ENCODE measurements at places on chromosomes 1 and 21.

GRCh38 chr1:6962478-6962995 lies 177.3 kb downstream of the CAMTA1 start:
- DNase-seq: peak; percentile 3

GRCh38 chr1:229381234-229381633 lies 38.4 kb upstream of the CCSAP start:
- no peak for DNase-seq

GRCh38 chr1:177798614-177799013 lies 171.2 kb downstream of the SEC16B start:
- DNase-seq: no peak

DNA sequence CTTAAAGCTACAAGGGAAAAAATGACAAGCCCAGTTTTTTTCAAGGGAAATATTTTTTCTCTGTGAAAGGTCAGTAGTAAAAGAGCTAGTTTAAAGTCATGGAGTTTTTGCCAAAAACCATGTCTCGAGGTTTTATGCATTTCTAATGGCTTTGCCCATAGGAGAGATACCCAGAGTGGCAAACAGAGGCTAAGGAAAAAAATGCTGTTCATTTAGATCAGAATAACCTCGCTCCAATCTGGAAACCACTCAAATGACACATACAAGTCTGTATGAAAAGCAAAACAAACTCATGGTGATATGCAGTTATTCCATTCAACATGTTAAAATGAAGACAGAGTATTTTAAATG lies 36.9 kb upstream of the EDEM3 start:
- DNase-seq: no peak

DNA sequence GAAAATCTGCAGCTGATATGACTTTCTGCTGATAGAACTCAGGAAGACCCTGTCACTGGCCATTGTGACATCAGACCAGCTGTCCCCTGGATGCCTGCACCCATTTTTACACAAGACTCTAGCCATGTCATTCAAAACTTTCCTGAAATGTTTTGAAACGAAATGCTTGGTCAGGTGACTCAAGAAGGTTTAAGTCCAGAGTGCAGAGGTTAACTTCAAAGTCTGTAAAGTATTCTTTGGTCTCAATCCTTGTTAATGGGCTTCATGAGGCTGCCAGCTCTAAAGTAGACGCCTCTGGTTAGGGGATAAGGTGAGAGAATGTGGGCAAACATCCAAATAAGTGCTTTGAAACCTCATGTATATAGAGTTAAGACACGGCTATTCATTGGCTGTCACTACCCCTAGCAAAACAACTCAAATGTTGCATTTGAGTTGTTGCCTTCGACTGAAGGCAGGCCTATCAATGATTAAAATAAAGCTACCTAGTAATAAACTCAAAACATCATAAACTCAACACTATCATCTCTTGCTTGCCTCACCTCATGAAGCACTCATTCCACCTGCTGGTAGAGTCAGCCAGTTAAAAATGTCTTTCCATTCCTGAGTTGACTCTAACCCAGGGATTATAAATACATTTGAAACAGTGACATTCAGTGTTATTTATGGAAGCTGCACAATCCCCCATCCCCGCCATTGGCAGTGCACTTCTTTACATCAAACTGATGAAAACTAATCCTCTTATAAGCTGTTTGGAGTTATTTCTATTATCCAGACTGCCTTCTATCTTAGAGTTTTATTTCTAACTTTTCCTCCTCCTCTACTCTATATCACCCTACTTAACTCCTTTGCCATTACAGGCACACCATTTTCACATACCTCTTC lies 26.0 kb downstream of the RABIF start:
- DNase-seq: no peak

GRCh38 chr21:18989953-18990495 lies 586.4 kb upstream of the TMPRSS15 start:
- no peak for DNase-seq

DNA sequence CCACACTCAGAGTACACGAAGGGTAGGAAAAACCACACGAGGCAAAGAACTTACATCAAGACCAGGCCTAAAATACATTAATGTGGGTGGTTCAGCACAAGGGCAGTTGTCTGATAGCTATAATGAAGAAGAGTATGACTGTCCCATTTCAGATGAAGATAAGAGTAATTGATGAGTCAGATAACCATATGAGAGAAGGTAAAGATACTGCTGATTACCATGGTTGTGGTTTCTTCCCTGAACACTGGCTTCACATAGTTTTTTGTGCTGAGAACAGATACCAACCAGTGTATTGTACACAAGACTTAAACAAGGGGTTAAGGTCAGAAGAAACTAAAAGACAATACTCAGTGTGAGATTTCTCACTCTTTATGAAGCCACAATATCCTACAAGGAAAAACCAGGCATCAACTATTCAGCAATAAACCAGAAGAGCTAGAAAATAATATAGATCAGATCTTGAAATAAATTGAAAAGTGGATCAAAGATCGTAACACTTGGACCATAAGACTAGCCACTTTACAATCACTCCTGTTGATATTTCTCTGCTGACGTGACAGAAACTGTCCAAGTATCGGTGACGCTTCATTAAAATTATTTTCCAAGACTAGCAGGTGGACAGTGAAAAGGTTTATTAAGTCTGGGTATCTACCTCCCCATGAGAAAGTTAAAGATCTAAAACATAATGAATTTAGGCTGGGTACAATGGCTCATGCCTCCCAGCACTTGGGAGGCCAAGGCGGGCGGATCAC lies 28.6 kb downstream of the PUM1 start:
- no peak for DNase-seq

GRCh38 chr1:110555807-110556470 lies 37.0 kb upstream of the KCNA10 start:
- no peak for DNase-seq

- DNase-seq: no peak
Observed at GRCh38 chr1:203190949-203191348, 4.4 kb upstream of the CHI3L1 start.

GRCh38 chr21:21085206-21085605 lies 87.0 kb downstream of the NCAM2 start:
- no peak for DNase-seq

GRCh38 chr1:239630767-239631166 lies 244.4 kb downstream of the CHRM3 start:
- no peak for DNase-seq

- DNase-seq: no peak
Observed at GRCh38 chr1:109635862-109636200, 16.2 kb downstream of the AMPD2 start.

GRCh38 chr1:68383092-68383491 lies 66.7 kb downstream of the RPE65 start:
- DNase-seq: peak; percentile 11

GRCh38 chr1:41588334-41588875 lies 103.9 kb upstream of the EDN2 start:
- no peak for DNase-seq

DNA sequence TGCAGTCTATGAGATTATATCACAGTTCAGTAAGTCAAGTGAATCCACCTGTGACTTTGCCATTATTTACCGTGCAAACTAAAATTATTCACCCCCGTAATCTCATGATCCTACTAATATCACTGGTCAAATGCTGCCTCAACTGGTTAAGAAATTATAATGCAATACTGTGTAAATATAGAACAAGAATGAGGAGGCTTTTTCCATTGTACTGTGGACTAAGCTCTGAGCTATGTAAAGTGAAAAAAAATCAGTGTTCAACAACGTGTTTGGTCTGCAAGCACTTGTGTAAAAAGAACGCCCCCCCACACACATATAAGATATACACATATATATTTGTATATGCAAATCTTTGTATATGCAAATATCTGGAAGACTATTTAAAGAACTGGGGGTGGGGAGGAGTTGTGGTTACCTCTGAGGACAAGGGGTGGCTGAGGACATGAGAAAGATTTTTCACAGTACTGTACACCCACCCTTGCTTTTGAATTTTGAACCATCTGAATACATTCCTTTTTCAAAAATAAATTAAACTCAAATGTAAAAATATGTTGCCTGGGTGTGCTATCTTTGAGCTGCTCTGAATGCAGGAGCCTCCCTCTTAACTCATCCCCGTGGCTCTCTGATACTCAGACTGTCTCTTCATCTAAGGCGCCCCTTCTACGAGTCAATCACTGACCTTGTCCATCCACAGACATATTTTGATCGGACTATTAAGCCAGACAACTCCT lies 57.0 kb downstream of the PTP4A2 start:
- no peak for DNase-seq

DNA sequence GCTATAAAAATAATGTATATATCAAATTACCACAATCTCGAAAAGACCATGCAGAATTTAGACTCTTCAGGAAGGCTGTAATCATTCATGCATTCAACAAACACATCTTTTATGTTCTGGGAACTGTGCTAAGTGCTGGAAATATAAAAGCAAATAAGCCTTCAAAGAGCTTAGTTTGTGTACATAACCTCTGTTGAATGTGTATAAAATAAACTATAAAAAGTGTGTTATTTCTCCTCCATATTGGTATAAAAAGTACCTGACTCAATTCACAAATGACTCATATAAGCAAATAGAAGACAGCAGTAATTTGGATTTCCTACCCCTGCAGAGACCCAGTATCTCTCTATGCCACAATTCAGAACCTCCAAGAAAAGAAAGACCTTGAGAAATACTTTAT lies 36.8 kb downstream of the RAB3GAP2 start:
- DNase-seq: no peak

DNA sequence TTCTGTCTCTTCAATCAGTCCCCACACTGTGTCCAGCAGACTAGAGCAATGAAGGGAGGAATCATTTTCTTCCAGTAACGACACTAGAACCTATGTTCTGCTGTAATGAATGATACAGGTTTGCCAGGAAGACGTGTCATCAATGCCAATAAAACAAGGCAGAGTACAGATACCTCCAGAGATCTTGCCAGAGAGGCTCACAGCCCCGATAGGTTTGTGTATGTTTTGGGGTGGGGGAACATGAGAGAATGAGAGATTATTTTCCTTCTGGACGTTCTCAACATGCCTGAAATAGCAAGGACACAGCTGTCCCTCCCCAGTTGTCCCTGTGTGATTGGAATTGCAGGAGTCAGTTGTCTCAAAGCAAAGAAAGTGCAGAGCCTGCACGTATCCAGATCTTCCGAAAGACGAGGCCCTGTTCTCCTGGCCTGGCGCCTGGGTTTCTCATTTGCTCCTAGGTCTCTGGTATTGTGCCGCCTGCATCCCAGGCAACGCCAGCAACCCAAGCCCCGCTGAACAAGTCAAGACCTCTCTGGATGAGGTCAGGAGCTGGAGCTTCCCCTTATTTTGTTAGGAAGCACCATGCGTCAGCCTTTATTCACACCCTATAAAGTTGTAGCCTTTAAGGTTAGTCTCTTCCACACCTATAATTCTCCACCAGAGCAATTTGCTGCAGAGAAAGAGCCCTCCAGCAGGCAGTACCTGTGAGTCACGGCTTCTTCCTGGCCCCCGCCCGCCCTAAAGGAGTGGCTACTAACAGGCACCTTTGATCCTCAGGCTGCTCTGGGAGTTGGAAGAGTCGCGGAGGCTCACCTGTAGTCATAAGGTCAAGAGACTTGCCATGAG lies 130.5 kb downstream of the TOMM20 start:
- DNase-seq: no peak

- DNase-seq: no peak
Observed at GRCh38 chr1:21546122-21546825, 37.1 kb downstream of the ALPL start.

DNA sequence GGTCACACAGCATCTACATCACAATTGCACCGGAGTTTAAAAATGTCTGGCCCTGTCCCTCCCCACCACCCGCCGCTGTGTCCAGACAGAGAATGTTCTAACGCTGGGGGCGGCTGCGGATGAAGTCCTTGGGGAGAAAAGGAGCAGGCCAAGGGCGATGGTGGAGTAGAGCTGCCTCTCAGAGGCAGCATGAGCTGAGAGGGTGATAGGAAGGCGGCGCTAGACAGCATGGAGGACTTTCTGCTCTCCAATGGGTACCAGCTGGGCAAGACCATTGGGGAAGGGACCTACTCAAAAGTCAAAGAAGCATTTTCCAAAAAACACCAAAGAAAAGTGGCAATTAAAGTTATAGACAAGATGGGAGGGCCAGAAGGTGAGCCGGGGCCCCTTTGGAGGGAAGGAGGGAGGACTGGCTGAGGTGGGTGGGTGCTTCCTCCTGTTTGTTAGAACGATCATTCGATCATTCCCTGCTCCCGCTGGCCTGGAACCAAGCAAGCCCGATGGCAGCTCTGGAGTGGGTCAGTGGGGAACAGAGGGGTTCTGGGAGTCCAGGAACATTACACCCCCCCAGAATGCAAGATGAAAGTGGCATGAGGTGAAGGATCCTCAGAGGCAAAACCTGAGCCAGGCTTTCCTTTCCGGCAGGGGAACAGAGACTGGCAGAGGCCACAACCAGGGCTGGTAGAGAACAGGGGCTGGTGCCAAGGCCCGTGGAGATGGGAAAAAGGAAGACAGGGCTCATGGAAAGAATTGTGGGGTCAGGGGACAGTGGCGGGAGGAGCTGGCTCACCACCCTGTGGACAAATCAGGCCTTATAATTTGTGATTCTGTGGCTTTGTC lies at the start of the genes FAM229A and TSSK3:
TSS of gene FAM229A (minus strand) at position 12 of the 840 bp plus-strand sequence. CDS start 394 bp downstream, outside the sequence.
TSS of gene TSSK3 (plus strand) at position 66 of the 840 bp plus-strand sequence. CDS start at position 229, 163 bp downstream.
- DNase-seq: no peak

GRCh38 chr1:32969566-32969965 lies 5.0 kb upstream of the RNF19B start:
- DNase-seq: no peak

GRCh38 chr1:197027359-197027758 lies 39.7 kb downstream of the F13B start:
- no peak for DNase-seq
